CD8-positive, alpha-beta memory T cell (primary cell): ENCODE measurements at places on chromosomes 5 and 9.

DNA sequence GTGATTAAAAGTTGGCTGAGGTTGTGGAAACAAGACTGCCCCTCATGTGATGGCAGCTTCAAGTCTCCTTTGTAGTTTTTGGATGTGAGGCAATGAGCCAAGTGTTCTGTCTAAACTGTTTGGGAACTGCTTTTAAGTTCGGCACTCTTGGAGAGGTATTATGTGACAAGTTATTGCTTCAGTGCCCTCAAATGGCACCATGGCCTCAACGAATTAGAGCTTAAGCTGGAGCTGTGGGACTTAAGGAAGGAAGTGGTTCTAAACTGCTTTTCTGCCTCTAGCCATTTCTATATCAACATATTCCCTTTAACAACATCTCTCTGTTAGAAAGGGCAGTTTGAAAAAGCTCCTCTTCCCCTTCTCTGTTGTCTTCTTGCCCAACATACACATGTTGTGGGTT is 227.7 kb downstream of the RFK start:
- no peak for DNase-seq

- no peak for DNase-seq
Measured at GRCh38 chr5:115686051-115686737, 60.4 kb upstream of the TMED7 start.

DNA sequence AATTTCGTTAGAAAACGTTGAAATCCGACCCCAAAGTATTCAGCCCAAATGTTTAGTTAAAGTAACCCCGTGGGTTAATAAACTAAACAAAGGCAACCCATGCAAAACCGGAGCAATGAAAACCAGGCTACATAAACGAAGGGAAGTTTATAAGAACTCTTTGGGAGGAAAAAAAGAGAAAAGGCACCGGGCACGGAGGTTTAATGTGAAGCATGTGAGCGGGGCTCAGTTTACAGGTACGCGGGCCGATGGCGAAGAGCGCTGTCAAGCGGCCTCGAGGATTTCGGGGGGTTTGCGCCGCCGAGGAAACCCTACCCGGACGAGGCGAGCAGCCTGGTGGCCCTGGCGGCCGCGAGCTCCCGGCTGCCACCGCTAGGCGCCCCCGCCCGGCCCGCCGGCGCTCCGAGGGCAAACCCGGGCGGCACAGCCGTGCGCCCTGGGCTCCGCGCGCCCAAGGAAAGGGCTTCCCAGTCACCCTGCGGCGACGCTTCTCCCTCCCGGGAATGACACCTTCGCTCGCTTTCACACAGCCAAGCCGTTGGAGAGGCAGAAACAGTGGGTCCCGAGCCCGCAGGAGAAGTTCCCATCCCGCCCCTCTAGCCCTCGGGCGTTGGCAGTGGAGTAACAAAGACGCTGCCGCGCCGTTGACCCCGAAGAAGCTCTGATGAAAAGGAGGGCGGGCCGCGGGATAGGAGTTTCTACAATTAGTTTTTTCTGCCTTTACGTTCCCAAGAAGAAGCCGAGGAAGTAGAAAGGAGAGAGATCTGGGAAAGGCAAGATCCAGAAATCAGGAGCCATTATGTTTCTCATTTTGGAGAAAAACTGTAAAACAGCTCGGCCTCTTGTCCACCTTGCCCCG is 126.0 kb downstream of the TMEM174 start:
- DNase-seq, result no peak

GRCh38 chr9:36833954-36834353 is 200.1 kb downstream of the PAX5 start:
- DNase-seq, result no peak

GRCh38 chr5:9927106-9927505 is 297.0 kb upstream of the TAS2R1 start:
- DNase-seq, result no peak

DNA sequence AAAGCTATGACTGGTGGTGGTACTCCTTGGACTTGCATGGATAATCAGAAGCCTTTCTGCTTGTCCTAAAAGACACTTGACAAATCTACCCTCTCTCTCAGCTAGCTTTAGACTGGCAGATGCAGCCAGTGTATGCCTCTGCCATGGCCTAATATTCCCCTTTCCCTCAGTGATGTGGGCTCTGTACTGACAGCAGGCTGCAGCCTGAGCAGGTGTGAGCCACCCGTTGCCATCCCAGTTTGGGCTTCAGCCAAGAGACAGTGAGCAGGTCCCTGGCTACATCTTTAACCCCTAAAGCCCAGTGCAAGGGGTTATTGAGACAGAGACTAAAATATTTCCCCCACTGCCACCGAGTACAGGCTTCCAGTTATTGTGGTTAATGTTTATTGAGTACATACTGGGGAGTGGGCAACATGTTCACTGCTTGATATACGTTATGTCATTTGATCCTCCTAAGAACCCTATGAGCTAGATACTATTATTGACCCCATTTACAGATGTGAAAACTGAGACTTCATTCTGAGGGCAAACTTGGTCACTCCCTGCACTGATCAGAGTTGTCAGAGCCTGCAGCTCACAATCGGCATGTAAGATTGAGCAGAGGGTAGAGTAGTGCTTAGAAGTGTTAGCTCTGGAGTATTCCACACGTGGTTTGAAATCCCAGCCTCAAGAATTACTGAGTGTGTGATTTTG is 254.2 kb downstream of the ARHGAP26 start:
- DNase-seq, result no peak

DNA sequence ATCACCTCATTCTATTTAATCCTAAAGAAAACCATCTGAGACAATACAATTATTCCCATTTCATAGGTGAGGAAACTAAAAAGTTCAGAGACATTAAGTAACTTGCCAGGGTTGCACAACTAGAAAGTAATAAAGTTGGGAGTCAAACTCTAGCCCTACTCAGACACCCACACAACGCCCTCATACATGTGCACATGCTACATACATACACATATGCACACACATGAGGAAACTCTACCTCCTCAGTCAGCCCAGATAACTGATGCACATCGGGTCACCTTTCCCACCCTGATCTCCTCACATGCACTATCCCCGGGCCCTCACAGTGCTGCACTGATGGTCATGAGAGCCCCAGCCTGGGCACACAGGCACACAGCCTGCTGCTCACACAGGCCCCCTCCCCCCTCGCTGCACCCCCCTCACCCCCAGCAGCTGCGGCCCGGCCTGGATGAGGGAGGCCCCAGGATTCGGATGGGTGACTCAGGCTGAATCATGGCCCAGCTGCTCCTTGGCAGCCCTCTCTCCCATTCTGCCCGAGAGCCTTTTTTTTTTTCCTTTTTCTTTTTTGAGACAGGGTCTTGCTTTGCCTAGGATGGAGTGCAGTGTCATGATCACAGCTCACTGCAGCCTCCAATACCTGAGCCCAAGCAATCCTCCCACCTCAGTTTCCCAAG is 5.0 kb upstream of the GPRIN1 start:
- DNase-seq, result no peak

GRCh38 chr9:114953959-114954358 is 23.6 kb upstream of the TNFSF8 start:
- DNase-seq, result no peak

DNA sequence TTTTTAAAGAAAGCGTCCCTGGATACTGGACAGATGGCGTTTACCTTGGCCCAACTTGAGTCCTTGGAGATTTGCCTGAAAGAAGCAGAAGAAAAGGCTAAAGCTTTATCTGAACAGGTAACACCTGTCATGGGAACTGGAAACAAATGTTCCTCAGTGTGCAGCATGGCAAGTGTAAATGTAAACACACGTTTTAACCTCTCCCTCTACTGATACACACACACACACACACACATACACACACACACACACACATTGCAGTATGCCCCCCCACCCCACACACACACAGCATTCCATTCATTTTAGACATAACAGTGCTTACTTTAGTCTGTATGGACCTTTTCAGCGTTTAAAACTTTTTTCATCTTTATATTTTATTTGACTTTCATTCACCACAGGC is 51.1 kb downstream of the CCDC192 start:
- no peak for DNase-seq

DNA sequence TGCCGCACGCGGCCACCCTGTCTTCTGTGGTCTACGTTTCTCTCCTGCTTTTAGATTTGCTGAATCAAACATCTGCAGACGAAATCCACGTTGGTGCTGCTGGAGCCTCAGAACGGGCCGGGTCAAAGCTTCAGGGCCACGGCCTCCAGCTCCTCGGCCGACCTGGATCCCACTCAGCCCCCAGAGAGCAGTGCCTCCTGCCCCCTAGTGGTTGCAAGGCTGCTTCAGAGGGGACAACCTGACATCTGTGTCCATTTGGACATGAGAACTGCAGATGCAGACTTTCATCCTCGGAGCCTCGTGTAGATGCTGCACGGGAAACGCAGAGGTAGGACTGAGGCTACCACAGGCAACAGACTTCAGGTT is 23.0 kb upstream of the SLC6A3 start:
- DNase-seq, result no peak

DNA sequence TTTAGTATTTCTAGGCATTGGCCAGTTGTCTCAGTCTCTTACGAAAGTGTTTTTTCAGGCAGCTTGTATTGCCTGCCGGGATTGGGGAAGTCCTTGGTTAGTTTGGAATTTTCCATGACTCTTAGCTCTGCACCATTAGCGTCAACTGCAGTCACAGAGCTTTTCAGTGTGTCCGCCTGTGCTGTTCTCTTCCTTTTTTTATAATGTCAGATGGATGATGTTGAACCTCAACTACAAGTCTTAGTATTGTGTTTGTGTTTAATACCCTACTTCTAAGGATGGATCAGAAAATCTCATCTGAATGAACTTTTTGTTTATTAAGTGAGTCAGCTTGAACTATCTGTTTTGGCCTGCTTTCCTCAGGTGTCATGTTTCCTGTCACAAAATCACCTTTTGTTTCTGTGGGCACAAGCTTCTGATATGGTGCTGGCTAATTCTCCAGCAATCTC is 33.1 kb downstream of the ATP6V0E1 start:
- DNase-seq, result no peak

DNA sequence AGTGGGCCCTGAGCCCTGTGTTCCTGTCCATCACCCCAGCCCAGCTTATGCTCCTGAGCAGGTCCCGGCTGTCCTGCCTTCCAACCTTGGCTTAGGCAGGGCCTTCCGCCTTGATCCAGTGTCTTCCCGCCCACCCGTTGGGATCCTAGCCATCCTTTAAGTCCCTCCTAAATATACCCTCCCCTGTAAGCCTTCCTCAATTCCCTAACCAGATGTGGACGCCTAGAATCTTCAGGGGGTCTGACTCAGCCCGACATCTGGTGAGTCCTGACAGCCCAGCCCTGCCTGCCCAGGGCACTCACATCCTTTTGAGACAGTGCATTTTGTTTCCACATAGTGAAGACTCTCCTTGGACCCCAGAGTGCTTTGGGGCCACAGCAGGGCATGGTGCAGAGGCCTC is 23.7 kb downstream of the SLC6A7 start:
- DNase-seq, result no peak

DNA sequence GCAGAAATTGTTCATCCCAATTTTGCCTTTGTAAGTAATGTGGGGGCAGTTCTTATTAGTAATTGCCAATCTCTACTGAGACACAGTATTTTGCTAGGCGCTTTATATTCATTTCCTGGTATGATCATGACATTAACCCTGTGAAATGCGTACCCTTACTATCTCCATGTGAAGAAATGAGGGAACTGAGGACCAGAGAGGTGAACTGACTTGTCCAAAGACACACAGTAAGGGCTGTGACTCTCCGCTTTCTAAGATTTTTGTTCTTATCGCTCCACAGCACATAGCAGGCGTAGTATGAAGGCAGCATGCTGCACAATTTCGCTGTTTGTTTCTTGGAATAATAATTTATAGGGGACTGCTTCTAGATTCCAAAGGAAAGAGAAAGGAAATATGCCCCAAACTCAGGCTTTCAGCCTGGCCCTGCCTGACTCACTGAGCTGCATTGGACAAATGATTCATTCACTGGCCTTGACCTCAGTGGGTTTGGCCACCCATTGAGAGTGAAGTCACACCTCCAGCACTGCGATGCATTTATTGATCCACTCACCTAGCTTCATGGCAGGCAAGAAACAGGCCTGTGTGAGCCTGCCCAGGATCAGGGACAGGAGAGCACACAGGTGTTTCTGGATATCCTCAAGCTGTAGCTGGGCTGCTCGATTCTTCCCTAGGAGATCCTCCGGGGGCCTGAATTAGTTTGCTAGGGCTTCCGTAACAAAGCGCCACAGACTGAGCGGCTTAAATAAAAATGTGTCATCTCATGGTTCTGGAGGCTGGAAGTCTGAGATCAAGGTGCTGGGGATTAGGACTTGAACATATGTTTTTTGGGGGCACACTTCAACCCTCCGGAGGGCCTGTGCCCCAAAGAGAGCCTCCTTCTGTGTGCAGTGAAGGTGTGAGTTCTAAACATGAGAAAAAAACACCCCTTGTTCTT is 7.2 kb upstream of the DUSP1 start:
- no peak for DNase-seq
